ENCODE measurements at places on chromosomes 4 and X. TPM values are rescaled to one million over a fixed set of nuclear protein-coding genes. Genes with fewer than 3 reads are reported as not detected.

GRCh38 chr4:176238826-176239225 lies 30.2 kb downstream of the ASB5 start:
- DNase-seq = no peak

DNA sequence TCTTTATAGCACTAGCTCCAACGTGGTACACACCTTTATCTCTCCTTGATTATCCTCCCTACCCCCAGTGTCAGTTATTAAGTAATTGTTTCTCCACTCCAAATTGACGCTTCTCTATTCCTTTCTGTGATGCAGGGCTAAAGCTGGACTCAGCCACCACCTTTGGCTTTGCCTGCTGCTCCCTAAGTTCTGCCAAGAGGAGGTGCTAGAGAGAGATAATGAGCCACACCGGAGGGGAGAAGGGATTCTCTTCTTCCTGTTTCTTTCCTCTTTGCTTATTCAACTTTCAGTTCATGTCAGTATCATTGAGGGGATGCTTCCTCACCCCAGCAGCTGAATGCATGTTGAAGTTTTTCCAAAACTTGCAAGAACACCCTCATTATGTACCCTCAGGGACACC lies 176.5 kb downstream of the GBA3 start:
- DNase-seq = no peak

GRCh38 chrX:13808293-13808692 lies 8.6 kb downstream of the GPM6B start:
- no peak for DNase-seq

DNA sequence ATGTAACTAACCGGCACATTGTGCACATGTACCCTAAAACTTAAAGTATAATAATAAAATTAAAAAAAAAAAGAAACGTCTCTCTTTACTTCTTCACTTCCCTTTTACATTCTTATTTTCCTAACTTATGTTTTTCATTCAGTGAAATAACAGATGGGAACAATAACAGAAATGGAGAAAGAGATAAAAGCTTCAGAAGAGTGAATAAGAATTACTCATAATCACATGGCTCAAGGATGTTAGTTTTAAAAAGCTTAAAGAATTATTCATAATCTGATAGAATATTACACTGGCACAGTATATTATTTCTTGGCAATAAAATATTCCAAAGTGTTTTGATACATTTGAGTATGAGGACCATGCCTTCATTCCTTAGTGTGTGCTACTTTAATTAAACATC lies 175.6 kb downstream of the COL25A1 start:
- DNase-seq = no peak

GRCh38 chrX:108642273-108642628 lies 94.1 kb downstream of the IRS4 start:
- DNase-seq = no peak

DNA sequence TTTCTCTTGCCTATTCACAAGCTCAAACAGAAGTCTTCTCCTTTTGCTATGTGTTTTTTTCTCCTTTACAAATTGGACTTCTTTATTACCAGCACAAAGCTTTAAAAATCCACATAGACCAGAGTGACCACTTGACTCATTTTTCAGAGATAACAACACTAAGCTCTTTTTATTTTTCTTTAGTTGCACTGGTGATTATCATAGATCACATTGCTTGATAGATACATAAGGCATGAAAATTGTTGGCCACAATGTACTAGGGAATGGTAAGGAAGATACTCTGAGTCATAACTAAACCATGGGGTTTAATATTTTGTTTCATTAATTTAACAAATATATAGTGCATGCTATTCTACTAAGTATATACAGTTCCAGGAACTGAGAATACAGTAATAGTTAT lies 159.0 kb downstream of the GASK1B start:
- no peak for DNase-seq

- DNase-seq = no peak
Observed at GRCh38 chr4:105551965-105552746, at the start of gene ARHGEF38. TSS of gene ARHGEF38 (plus strand) at chr4:105552620. CDS start at chr4:105552766, 146 bp downstream.

DNA sequence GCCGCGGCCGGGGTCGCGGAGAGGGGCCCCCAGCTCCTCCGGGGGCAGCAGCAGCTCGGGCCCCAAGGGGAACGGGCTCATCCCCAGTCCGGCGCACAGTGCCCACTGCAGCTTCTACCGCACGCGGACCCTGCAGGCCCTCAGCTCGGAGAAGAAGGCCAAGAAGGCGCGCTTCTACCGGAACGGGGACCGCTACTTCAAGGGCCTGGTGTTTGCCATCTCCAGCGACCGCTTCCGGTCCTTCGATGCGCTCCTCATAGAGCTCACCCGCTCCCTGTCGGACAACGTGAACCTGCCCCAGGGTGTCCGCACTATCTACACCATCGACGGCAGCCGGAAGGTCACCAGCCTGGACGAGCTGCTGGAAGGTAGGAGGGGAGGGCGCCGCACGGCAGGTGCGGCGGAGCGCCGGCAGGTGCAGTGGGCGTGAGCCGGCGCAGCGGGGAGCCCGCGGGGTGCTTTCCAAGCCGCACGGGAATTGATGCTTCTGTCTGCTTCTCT lies 886 bp downstream of the DCLK2 start:
- peak; percentile 80 for DNase-seq

DNA sequence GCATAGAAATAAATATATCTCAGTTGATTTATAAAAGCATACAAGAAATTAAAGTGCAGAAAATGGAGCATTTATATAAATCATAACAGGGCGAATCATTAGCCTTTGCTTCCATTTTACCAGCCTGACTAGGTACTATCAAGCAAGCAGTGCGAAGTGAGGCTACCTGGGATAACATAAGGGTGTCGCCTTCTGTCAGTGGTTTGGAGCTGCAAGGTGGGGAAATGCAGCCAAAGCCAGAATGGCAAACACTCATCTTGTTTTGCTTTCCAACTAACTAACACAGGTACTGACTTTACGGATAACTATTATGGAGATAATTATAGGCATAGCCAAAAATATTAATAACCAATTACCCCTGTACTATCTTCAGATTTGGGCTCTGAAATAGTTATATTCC lies 1459.8 kb downstream of the RAPGEF2 start:
- DNase-seq = no peak

DNA sequence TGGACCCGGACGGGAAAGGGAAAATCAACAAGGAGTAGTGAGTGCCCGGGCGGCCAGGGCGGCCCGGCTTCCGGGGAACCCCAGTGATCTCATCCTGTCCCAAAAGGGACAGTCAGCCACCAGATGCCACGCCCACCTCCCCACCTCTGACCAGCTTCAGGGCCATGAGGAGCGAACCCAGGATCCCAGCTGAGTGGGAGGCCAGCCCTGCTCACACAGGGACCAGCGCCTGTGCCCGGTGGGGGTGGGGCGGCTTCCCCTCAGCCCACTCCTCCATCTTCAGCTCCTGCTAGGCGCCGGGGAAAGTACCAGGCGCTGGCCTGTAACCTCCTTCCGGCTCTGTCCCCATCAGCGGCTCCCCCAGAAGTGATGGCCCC lies 6.2 kb downstream of the MYL5 start:
- DNase-seq = no peak

DNA sequence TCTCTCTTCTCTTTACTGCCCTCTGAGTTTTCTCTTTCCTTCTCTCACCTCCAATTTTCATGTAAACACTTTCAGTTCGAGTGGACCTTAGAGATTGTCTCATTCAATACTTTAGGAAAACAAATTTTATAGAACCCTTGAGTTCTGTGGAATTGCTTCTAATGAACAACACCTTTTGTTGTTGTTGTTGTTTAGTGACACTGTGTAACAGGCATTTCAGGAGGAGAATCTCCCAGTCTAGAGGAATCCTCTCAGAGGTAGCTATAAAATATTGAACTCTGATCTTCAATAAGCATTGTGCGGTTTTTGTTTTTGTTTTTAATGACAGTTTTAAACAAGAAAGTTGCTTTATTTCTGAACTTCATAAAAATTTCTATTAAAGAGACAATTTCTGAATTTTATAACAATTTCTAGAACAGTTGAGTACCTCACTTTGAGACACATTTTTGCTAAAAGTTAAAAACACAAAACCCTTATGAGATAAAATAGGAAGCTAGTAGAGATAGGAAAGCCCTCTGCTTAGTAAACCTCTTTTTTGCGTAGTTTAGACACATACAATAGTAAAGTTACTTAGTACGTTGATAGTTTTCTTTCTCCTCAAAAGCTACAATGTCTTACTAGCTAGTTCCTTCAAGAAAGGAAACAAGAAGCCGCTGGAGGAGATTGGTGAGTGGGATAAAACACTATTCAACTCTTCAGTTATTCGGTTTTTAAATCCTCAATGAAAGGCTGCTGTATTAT lies 38.8 kb downstream of the CLCN3 start:
- DNase-seq = no peak

RHOXF1 gene
- not detected for total RNA-seq

SLIT2 gene
- 29.6 TPM for total RNA-seq

Data from posterior vena cava (tissue), 2 donors.